Endothelial cell (in vitro differentiated cells): ENCODE measurements at places on chromosomes 12 and 14. TPM values are rescaled to one million over a fixed set of nuclear protein-coding genes. Genes with fewer than 3 reads are reported as not detected.

DNA sequence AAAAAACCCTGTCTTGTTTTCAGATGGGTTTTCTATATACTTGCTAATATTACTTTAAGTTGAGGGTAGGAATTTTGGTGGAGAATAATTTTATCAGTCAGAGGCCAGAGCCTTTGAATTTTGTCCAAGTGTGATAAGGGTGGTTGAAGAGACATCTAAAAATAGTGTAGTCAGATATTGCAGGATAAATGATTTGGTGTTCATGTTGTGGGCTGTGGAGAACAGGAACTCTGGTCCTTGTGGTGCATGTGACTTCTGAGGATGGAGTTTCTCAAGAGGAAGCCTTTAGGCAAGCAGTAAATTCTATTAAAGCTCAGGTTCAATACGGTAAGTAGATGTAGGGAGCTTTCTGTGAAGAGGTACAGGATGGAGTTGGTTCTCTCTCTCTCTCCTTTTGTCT is 2.8 kb downstream of the ADAM21 start:
- no peak for DNase-seq

The CLEC7A gene
- total RNA-seq = not detected

DNA sequence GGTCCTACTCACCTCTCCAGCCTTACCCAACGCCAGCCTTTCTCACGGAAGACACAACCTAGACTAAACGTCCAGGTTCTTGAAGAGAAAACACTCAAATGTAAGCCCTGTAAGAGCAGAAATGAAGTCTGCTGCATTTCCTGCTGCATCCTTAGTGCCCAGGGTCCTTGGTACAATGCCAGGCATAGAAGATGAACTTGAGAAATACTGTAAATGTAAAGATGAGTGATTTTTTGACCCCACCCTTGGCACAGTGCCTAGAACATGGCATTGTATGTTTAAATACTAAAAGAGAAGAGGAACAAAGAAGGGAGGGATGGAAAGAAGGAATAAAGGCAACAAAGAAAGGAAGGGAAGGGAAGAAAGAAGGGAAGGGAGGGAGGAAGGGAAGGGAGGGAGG is 514.6 kb downstream of the MED13L start:
- no peak for DNase-seq

DNA sequence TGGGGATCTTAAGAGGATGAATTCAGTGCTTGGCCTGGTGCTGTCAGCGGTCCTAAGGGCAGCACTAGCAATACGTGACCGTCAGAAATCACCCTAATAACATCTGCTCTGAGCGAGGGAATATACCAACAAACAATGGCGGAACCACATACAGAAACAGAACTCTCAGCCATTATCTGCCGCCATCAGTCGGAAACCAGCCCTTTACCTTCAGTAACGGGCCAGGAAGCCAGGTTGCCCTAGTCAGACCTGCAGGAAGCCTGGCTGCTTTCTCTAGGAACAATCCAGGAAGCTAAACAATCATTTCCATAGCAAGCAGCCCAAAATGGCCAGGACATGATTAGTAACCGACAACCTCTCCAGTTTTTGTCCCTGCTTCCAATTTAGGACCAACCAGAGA is 5.6 kb downstream of the CDCA4 start:
- DNase-seq = no peak

- DNase-seq = no peak
Measured at GRCh38 chr14:24054324-24054641, 2.5 kb downstream of the CARMIL3 start.

DNA sequence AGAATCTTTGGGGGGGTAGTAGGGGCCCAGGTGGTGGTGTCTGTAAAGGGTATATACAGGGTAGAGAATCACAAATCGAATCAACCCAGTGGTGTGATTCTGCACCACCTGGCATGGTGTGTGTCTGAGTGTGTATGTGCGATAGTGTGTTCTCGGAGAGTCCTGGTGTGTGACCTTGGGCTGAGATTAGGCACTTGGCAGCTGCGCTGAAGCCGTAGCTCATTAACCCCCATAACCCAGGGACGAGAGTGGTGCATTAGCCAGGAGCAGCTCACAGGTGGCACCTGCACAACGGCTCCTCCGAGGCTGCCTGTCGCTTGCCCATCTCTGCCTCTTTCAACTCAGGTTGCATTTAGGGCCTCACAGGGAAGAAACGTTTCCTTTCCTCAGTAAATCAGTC is 15.6 kb upstream of the TESC start:
- DNase-seq = no peak

The FAR2 gene
- total RNA-seq = 104 TPM
